ENCODE measurements at places on chromosomes 2 and 18. TPM values are rescaled to one million over a fixed set of nuclear protein-coding genes. Genes with fewer than 3 reads are reported as not detected.
A peak's percentile ranks its signal among the peaks of the same experiment; 100 is the strongest.

DNA sequence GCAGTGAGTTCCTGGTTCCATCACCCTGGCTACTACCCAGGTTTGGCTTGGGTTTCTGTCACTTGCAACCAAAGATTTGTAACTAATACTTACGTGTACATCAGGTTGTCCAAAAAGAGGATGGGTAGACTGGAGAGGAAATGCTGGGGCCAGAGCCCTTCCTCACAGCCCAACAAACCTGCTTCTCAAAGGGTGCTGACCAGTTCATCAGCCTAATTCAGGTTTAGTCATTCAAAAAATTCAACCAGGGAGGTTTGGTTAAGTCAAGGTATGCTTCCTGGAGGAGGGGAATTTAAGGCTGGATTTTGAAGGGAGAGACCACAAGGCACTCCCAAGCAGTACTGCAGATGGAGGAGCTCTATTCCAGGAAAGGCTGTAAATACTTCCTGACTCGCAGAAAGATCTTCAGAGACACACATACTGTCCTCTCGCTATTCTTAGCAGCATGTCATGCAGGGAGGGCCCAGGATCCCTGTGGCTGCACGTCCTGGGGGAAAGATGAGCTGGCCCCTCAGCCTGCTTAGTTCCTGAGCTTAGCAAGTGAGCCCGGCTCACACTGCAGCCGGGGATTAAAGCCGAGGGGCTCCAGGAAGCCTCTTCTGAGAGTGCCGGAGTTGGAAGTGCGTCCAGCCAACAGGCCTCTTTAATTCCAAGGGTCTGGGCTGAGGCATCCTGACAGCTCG is 40.0 kb upstream of the BIN1 start:
- DNase-seq, result no peak

ACSL3 gene
- total RNA-seq, result 94.0 TPM

DNA sequence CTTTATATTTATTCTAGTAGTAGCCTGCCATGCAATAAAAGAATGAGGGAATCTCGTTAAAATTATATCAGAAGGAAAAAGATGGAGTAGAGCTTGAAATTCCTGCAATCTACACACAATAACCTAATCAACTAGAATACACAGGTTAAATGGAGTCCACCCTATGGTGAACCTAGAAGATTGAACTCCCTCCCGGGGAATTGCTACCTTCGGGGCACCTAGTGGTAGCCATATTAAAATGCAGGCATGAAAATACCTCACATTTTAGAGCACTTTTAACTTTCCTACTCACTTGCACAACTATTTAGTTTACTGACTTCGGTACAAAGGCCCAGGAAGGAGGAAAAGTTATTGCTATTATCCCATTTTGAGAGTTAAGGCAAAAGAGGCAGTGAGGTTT is 174.5 kb downstream of the SS18 start:
- no peak for DNase-seq

- no peak for DNase-seq
Observed at GRCh38 chr18:59303656-59304195, 14.7 kb downstream of the CPLX4 start.

DNA sequence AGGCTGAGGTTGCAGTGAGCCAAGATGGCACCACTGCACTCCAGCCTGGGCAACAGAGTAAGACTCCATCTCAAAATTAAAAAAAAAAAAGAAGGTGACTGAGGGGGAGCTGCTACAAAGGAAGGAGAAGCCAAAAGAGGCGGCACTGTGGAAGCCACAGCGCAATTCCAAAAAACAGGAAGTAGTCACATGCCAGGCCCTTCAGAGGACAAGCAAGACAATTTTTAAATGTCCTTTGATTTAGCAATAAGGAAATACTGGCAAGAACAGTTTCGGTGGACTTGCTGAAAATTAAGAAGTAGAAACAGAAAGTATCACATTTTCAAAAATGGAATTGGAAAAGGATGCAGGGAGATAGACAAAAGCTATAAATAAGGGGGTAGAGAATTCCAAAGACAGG is 122.8 kb downstream of the OSBPL1A start:
- no peak for DNase-seq

DNA sequence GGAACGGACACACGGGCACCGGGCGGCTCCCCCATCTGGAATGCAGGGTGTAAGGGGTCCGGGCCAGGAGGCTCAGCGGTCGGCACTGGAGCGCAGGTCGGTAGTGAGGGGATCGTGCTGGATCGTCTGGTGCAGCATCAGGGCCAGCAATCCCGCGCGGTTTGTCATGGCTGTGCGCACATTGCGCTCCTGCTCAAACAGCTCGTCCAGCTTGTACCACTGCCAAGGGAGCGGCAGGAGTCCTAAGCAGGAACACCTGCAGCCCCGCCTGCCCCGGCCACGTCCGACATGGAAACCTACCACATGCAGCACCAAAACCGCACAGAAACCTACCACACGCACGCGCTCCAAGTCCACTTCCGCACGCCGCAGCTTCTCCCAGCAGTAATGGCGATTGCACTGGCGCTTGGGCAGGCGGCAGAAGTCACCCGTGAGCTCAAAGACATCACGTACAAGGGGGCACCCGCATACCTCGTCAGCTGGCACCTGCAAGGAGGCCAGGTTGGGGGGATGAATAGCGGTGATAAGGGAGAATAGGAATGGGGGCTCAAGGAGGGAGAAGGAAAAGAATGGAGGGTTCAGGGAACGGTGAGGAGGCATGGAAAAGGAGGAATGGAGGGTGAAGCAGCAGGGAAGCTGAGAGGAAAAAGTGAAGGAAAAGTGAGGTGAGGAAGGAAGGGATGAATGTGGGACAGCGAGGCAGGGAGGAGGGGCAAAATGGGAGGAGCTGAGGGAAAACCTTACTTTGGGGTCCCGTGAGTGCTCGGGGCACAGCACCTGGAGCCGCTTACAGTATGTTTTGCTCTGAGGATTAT is 1.4 kb upstream of the MBD1 start:
- no peak for DNase-seq

DNA sequence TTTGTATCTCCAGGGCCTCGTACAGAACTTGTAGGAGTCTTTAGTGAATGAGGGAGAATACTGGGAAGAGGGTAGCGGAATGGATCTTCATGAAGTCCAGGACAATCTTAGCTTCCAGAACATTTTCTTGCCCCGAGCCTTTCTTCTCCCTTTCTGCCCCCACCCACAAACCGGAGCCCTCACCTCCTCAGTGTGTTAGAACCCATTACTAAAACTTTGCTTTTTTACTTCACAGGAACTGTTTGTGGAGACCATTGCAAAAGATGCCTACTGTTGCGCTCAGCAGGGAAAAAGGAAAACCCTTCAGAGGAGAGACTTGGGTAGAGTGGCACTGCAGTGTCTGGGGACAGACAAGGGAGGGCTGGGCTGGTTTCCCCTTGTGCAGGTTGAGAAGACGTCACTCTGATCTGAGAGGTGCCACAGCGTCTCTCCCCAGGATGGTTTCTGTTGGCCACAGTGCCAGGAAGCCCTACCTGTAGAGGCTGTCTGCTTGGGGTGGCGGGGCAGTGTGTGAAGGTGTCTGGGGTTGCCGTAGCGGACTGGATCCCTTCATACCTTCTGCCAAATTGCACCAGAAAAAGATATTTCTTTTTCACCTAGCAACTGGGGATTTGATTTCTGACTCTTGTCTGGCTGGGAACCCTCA is 786 bp downstream of the POLE4 start:
- DNase-seq, result no peak

- DNase-seq, result no peak
Observed at GRCh38 chr2:68934021-68934420, 18.7 kb downstream of the GKN2 start.

- DNase-seq, result no peak
Observed at GRCh38 chr2:219626540-219626939, 890 bp upstream of the SLC4A3 start.

GRCh38 chr2:70711191-70711590 is 56.8 kb downstream of the ADD2 start:
- DNase-seq, result no peak

DNA sequence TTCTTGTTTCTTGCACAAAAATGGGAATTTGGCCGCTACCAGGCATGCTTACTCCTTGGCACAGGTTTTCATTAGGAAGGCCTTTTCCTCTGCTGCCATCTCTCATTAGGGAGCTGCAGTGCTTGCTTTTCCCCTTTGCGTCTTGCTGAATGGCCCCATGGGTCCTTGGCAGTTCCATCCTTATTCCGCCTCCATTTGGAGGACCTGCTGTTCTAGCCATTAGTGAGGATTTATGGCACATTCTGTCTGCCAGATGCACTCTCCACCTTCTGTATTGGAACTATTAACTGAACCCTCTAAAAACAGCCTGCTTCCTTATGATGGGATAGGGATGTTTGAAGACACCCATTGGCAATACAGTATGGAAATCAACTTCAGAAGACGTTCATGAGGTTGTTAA is 103.5 kb upstream of the NOSTRIN start:
- no peak for DNase-seq

GRCh38 chr18:40407909-40408308 is 1547.1 kb upstream of the PIK3C3 start:
- DNase-seq, result no peak

GRCh38 chr2:147051248-147051647 is 793.6 kb upstream of the ACVR2A start:
- peak; percentile 78 for DNase-seq

ATP6V1C2 gene
- not detected for total RNA-seq

PRSS56 gene
- not detected for total RNA-seq

COLEC11 gene
- total RNA-seq, result 0.09 TPM

GRCh38 chr2:132766573-132766972 is 96.6 kb upstream of the LYPD1 start:
- DNase-seq, result no peak

MAB21L4 gene
- not detected for total RNA-seq

DNA sequence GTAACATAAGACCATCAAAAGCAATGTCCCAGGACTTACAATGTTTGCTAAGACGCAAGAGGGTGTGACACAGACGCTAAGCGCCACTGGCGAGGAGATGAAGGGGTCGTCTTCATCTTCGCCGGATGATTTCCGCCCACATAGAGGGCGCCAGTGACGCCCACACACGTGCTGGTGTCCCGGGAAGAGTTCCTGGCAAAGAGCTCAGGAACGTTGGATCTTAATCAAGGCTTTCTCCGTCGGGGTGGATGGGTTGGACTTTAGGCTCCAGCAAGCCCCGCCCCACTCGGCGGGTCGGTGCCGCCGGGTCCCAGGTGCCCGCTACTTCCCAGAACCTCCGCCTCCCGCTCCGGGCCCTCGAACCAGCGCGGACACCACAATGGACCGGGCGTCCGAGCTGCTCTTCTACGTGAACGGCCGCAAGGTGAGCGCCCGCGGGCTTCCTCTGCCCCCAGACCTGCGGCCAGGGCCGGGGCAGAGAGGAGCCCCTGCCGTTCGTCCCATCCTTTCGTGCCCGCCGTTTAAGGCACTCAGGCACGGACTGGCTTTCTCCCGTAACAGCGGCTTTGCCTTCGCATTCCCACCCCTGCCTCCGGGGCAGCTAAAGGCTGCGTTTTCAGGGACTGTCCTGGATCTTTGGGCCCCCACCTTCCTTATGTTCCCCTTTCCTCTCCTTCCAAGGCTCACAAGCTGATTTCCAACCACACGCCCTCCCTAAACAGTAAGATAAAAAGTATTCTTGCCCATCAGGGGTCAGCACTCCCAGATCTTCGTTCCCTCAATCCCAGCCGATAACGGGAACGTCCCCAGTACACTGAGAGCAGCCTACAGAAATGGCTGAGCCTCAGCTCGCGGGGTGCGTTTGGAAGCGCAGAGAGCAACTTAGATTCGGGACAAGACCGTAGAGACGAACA is at the start of gene AOX1:
AOX1 (plus strand) TSS at position 285 of the 914 bp plus-strand sequence; CDS start at position 380, 95 bp downstream.
- DNase-seq, result peak; percentile 61

DNA sequence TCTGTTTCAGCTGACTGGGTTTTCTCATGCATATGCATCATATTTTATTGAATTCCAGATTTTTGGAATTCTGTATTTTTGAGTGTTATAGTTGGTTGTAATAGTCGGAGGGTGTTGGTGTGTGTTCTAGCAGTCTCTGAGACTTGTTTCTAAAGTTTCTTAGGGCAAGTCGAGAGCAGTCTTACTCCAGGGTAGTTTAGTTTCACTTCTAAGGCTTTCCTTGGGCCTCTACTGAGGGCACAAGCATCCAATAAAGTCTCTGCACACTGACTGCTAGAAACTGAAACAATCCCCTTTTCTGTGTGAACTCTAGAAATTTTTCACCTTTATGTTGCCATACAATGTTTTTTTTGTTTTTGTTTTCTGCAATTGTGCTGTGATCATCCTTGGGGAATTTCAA is 663.7 kb upstream of the LRATD1 start:
- DNase-seq, result no peak

DNA sequence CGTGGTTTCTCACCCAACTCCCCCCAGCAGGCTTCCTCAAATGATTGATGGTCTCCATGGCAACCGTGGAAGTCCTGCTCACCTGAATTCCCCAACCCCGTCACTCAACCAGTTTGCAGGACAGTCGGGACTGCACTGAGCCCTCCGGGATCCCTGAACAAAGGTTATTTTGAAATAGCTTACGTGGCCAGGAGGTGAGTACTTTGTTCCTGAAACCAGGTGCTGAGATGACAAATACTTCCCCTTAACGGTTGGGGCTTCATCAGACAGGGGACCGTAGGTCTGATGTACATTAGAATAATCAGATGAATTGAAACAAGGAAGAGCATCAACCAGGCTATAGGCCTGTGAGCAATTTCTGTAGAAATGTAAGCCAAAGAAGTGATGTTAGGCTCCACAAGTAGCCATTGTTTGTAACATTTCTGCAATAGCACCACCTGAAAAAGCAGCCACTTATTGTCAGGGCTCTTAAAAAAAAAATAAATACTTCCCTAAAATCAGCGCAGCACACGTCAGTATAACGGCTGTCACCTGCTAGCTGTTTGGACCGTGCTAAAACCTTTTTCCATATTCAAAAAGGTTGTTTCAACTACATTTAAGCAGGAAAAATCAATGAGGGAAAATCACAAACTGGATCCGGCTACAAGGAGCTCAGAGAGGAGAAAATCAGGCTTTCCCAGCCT is 206.4 kb upstream of the ID2 start:
- DNase-seq, result no peak

DNA sequence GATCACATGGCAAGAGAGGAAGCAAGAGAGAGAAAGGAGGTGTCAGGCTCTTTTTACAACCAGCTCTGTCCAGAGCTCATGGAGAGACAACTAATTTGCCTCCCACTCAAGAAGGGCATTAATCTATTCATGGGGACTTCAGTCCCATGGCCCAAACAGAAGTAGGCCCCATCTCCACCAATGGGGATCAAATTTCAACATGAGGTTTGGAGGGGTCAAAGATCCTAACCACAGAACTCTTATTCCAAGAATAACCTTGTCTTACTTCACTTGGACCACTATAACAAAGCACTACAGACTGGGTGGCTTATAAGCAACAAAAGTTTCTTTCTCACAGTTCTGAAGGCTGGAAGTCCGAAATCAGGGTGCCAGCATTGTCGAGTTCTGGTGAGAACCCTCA is 31.8 kb downstream of the GRB14 start:
- DNase-seq, result peak; percentile 49

DNA sequence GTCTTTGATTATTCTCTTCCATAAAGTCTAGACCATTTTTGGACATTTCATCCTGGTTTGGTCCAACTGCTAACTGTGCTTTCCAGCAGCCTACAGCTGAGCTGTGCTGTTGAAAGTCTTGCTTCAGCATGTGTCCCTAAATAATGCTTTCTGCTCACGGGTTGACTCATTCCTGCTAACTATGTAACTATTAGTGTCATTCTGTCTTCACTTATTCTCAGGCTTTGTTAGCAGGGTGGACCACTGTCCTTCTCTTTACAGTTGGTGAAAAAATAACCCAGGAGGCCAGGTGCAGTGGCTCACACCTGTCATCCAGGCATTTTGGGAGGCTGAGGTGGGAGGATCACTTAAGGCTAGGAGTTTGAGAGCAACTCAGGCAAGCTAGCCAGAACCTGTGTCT is 8.9 kb downstream of the ADAM23 start:
- DNase-seq, result peak; percentile 10

All from fibroblast of the aortic adventitia (primary cell).